Activated T-helper 1 cell treated with anti-CD3 and anti-CD28 coated beads, Interleukin-12 subunit alpha, Interleukin-12 subunit beta, Interleukin-2, Interleukin-4 antibody, amounts not matched to agents 30 ng/mL and 10 ng/mL and 1 ng/mL, durations not matched to agents 14 hours and 24 hours and 36 hours (primary cell): ENCODE measurements at places on chromosomes 7 and 10. TPM values are rescaled to one million over a fixed set of nuclear protein-coding genes. Genes with fewer than 3 reads are reported as not detected.

Gene SAMD9L
- 17.2 and 22.4 TPM in 2 replicates for total RNA-seq

DNA sequence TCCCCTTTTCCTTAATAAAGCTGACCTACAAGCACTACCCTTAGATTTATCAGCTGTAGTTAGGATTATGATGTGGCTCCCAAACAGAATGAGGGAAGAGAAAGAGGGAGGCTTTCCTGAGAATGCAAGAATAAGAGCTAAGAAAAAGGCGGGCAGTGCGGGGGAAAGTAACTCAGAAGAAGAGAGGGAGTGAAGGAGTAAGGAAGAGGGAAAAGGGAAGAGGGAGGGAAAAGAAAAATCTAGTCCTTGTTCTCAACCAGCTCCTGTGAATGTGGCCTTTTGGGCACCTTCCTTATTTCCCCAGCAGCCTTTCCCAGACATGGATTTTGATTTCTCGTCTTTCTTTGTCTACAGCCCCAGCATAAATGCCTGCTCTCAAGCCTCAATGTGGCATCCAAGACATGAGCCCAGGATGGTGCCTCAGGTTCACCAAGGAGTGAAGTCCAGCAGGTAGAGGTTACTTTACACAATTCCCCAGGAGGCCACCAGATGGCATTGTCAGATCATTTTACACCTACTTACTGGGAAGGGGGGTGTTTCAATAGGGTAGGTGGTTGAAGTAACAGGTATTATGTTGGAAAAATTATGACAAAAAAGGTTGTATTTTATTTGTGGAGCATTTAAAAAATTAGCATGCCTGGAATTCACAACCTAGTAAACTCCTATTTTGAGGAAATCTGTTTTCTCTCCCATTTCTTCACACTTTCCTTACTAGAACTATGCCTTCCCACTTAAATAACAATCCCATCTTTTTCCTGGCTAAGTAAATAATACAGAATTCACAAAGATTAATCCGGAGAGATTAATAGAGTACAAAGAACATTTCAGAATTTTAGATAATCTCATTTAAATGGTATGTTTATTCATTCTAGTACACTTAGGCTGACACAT lies 106.5 kb downstream of the HTR7 start:
- H3K27ac ChIP-seq: no peak overlapping the region
- H3K4me3 ChIP-seq: no peak overlapping the region
- no peaks in the 10 kb centered on the region for H3K36me3 ChIP-seq
- H3K27me3 ChIP-seq: peaks cover 14% of the 10 kb centered on the region

DNA sequence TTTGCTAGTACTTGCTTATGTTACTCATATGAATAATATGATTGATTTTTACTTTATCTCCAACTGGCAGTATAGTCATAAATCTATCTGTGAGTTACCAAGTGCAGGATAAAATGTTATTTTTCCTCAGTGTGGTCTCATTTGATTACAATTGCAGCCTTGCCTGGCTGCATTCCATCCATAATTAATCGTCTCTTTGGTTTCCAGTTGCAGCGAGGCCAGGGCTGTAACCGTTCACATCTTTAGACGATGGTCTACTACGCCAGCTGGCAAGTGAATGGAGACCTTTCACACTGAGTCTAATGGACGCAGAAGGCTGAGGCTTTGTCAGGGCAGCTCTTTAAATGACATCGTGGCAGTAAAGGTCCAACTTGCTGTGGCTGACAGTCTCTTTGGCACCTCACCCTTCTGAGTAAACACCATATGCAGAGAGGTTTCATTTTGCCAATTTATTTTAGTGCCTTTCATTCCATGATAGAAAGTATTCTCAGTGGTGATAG lies 84.0 kb downstream of the ARL4A start:
- no peak overlapping the region for H3K27ac ChIP-seq
- no peak overlapping the region for H3K4me3 ChIP-seq
- no peaks in the 10 kb centered on the region for H3K4me1 ChIP-seq
- peaks cover 17% of the 10 kb centered on the region for H3K27me3 ChIP-seq
- no peaks in the 10 kb centered on the region for H3K36me3 ChIP-seq

- no peak for DNase-seq
- H3K4me3 ChIP-seq: no peak overlapping the region
- H3K36me3 ChIP-seq: no peaks in the 10 kb centered on the region
- H3K27me3 ChIP-seq: peaks cover 2% of the 10 kb centered on the region
- no peak overlapping the region for H3K27ac ChIP-seq
These were observed 219.8 kb downstream of the AUTS2 start for GRCh38 chr7:69817841-69818635.

DNA sequence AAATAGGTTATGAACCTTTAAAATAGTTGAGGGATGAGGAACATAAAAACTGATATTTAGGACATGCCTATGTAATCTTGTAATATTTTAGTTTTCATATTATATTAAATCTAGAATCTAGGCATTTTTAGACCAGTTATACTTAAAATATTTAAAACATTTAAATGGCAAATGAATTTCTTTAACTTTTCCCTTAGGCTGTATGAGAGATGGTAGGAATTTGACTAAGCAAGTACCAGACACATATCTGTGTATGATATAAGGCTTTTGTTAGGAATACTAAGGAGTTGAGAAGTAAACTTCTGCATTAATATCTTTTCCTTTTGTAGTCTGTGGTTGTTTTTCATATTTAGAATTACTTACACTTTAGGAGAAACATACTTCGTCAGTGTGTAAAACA lies 25.1 kb downstream of the SEPTIN7 start:
- no peaks in the 10 kb centered on the region for H3K27me3 ChIP-seq
- H3K36me3 ChIP-seq: peaks cover 5% of the 10 kb centered on the region
- no peak for DNase-seq

GRCh38 chr10:5581670-5582566 lies 57.2 kb downstream of the CALML3 start:
- H3K27ac ChIP-seq: no peak overlapping the region
- H3K27me3 ChIP-seq: peaks cover 10% of the 10 kb centered on the region
- DNase-seq: no peak
- H3K4me1 ChIP-seq: no peaks in the 10 kb centered on the region
- H3K36me3 ChIP-seq: no peaks in the 10 kb centered on the region
- H3K4me3 ChIP-seq: no peak overlapping the region

GRCh38 chr7:155965010-155965409 lies 152.7 kb upstream of the SHH start:
- peaks cover 1% of the 10 kb centered on the region for H3K36me3 ChIP-seq
- DNase-seq: no peak
- H3K27ac ChIP-seq: no peak overlapping the region
- peaks cover 20% of the 10 kb centered on the region for H3K4me1 ChIP-seq
- H3K4me3 ChIP-seq: no peak overlapping the region
- peaks cover 14% of the 10 kb centered on the region for H3K27me3 ChIP-seq

DNA sequence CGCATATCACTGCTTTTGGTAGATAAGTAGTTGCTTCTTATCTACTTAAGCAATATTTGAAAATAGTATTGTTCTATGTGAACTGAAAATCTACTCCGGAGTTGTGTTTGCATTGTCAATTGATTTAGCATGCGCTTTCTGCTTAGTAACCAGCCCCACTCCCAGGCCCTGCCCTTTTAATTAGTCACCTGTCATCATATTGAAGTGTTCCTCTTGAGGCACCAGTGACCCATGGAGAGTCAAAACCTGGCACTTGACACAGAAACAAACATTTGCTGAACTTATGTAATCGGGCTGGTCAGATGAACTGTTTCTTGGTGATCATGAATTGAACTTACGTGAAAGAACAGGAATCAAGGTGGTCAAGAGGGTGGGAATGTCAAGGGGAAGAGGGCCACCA lies 27.8 kb upstream of the CDHR3 start:
- no peak overlapping the region for H3K4me3 ChIP-seq
- H3K27ac ChIP-seq: no peak overlapping the region
- peaks cover 16% of the 10 kb centered on the region for H3K27me3 ChIP-seq
- DNase-seq: no peak
- H3K4me1 ChIP-seq: peaks cover 6% of the 10 kb centered on the region

GRCh38 chr10:110566472-110567200 lies 859 bp upstream of the SMC3 start:
- H3K27ac ChIP-seq: peak overlapping the region; percentile 96
- H3K4me3 ChIP-seq: peak overlapping the region; percentile 93
- peaks cover 21% of the 10 kb centered on the region for H3K27me3 ChIP-seq
- peaks cover 7% of the 10 kb centered on the region for H3K36me3 ChIP-seq

DNA sequence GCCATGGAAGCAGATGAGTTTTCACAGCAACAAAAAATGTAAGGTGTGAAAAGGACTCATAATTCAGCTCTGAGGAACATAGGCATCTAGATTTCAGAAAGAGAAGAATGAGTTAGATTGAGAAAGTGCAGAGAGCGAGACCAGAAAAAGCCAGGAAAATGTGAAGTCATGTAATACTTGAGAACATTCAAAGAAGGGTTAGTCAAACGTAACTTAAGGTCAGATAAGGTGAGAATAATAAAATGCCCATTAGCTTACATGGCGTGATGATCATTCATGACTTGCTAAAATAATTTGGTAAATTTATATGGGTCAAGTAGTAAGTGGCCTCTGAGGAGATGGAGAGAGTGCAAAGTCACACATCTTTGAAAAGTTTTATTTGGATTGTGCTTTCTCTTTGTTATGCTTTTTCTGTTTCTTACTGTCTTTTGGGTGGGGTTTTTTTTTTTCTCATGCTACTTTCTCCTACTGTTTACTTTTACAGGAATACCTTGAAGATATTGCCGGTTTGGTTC lies 271.8 kb upstream of the NRG3 start:
- no peaks in the 10 kb centered on the region for H3K4me1 ChIP-seq
- H3K36me3 ChIP-seq: no peaks in the 10 kb centered on the region
- H3K27ac ChIP-seq: no peak overlapping the region
- H3K4me3 ChIP-seq: no peak overlapping the region

Gene COL13A1
- not detected in 2 replicates for total RNA-seq

Gene EN2
- total RNA-seq: not detected in 2 replicates

DNA sequence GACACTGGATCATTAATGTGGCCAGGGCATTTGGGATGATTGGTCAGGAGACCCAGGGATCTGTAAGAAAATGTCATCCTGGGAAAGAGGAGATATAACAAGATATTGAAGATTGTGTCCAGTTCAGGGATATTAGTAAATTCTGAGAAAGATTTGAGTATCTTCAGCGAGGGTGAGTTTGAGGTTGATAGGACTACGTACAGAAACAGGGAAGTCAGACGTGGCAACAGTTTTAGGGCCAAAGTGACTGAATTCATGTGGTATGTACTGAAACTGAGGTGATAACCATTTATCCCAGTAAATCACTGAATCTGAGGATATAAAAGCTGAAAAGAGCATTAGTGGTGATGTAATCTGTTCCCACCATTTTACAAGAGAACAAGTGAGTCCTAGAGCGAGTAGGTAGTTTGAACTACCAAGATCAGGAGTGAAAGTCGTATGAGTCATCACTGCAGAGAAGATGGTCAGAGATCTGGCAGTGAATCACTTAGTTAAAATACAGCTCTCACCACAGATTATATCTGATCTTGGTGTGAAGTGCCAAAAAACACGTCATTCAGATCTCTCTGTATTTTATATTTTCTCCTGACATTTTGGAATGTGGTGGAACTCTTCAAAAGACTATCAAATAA lies 220.5 kb downstream of the CDK14 start:
- H3K4me3 ChIP-seq: no peak overlapping the region
- peak overlapping the region; percentile 20 for H3K27ac ChIP-seq
- peaks cover 5% of the 10 kb centered on the region for H3K27me3 ChIP-seq
- H3K4me1 ChIP-seq: peaks cover 6% of the 10 kb centered on the region
- no peaks in the 10 kb centered on the region for H3K36me3 ChIP-seq

DNA sequence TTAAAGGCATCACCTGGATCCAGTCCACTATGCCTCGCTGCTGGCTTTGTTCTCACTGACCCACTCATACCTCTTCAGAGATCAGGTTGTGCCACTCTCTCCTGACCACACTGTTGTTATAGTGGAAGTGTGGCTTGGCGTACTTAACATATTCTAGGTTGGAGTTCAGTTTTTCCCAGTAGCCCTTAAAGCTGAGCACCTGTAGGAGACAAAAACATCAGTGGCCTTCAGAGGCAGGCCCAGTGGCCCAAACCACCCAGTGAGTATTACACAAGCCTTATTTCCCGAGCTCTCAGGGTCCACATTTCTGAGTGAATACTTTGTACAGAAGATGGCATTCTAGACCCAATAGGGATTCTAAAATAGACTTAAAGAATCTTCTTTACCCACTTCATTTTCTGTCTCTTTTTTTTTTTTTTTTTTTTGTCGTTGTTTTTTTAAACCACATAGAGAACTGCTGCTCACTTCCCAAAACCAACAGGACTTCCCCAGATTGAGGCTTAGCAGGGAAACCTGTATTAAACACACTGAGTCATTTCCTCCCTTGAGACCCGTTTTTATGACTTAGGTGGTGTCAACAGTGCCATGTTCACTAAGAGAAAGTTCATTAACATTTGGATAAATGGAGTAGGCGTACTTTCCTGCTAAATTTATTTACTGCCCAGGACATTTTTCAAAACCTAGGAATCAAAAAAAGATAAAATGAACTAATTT lies 85.8 kb downstream of the GSAP start:
- peak overlapping the region; percentile 83 for H3K27ac ChIP-seq
- no peaks in the 10 kb centered on the region for H3K36me3 ChIP-seq
- no peaks in the 10 kb centered on the region for H3K27me3 ChIP-seq
- H3K4me3 ChIP-seq: peak overlapping the region; percentile 50
- DNase-seq: peak; percentile 20

DNA sequence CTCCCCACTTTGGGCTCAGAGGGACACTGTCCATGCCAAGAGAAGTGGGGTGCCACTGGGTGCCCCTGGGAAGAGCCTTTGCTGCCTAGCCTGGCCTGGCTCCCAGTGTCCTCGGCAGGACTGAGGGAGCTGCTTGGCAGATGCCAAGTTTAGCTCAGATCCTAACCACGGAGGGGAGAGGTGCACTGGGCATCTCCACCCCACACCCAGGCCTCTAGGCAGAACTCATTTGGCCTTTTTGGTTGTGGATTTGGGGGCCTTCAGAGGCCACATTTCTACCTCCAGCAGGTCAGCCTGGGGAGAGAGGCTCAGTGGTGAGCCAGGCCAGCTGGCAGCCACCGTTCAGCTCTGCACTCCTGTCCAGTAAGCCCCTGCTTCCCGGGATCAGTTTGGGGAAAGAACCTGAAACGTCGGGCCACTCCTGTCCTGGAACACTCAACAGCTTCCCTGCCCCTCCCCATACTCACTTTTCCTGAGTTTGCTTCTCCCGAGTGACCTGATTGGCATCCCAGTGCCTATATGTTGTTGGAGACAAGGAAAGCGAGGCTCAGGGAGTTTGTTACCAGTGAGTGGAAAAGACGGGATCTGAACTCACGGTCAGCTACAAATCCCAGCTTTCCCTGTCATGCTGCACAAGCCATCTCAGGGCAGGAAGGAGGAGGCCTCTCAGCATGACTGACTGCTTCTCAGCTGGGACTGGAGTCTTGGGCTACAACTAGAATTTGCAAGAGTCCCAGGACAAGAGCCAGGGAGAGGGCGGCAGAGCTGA lies 11.2 kb upstream of the CXCL12 start:
- no peak overlapping the region for H3K4me3 ChIP-seq
- H3K27me3 ChIP-seq: peaks cover 16% of the 10 kb centered on the region
- no peaks in the 10 kb centered on the region for H3K36me3 ChIP-seq
- no peak overlapping the region for H3K27ac ChIP-seq

Gene GIMAP5
- 53.8 and 59.7 TPM in 2 replicates for total RNA-seq

DNA sequence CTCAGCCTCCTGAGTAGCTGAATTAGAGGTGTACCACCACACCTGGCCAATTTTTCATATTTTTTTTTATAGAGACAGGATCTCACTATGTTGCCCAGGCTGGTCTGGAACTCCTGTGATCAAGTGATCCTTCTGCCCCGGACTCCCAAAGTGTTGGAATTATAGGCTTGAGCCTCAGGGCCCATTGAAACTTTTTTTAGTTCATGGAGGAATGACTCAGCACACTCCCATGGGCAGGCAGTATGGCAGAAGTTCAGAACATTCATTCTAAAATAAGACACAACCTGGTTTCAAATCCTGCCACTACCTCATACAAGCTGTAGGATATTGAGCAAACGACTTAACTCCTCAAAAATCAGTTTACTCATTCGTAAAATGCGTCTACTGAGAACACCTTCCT lies 320.4 kb upstream of the SP8 start:
- H3K27ac ChIP-seq: no peak overlapping the region
- no peaks in the 10 kb centered on the region for H3K36me3 ChIP-seq
- H3K4me1 ChIP-seq: no peaks in the 10 kb centered on the region
- peaks cover 3% of the 10 kb centered on the region for H3K27me3 ChIP-seq
- H3K4me3 ChIP-seq: no peak overlapping the region

Gene CALY
- total RNA-seq: not detected in 2 replicates
